NCI-H2029 (cell line): ENCODE measurements at places on chromosomes 16 and 17.

DNA sequence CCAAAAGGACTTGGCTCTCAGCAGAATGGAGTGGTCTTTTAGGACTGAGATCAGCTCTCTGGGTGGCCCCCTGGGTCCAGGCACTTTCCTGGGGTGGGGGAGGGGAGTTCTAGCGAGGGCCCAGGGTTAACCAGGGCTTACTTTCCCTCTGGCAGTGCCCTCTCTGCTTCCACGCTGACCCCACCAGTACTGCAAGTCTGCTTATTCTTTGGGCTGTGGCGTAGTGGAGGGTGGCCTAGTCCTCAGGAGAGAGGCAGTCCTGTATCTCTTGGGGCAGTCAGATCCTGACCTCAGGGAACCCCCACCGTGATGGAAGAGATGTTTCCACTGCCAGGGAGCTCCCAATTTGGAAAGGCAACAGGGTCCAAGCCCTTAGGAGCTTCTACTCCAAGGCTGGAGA lies 79.4 kb downstream of the CCDC182 start:
- no peak for DNase-seq

DNA sequence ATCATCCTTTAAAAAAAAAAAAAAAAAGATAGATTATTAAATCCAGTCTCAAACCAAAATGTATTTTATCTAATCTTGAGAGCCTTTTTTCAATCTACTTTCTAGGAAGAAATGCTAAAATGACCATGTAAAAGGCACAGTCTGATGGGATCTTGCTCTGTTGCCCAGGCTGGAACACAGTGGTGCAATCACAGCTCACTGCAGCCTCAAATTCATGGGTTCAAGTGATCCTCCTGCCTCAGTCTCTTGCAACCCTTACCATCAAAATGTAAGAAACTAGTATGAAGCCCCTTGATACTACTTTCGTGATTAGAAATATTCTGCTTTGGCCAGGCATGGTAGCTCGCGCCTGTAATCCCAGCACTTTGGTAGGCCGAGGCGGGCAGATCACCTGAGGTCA lies 70.8 kb downstream of the HELZ start:
- DNase-seq, result no peak

DNA sequence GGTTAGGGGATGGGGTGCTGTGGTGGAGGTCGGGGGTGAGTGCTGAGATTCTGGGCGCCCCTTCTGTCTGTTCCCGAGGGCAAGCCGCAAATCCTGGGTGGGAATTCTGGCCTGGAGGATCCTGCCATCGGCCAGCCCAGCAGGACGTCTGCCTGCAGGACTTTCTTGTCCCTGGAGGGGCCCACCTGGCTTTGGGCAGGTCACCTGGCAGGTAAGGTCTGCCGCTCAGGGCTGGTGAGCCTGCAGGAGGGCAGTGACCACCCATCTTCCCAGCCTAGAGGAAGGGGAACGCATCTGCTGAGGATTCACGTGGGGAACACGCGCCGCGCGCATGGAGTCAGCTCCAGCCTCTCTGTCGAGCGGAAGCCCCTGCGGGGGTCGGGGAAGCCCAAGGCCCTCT lies 5.4 kb downstream of the RNF222 start:
- no peak for DNase-seq

GRCh38 chr16:47371271-47372014 lies 89.4 kb downstream of the ITFG1 start:
- DNase-seq, result no peak

- DNase-seq, result no peak
Measured at GRCh38 chr17:76307299-76307965, 644 bp downstream of the QRICH2 start.

DNA sequence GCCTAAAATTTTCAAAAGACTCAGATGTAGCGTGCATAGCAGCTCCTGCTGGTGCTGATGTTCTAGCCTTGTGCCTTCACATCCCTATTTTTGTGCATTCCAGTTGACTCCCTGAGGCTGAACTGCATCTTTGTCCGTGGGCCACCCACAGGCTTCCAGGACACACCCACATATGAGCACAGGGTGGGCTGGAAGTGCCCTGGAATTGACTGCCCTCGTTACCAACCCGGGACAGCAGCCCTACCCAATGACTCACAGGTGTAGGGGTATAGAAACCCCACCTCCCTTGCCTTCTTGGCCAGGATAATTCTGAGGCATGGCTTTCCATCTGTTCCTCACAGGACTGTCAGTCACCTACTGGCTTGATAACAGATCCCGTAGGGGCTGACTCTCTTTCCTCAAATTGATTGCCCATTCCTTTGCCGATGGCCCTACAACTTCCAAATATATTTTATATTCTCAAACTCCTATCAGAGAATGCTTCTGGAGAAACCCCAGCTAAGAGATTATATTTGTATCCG lies 65.9 kb upstream of the CDH13 start:
- DNase-seq, result no peak

GRCh38 chr16:59192551-59193199 lies 458.6 kb upstream of the GOT2 start:
- no peak for DNase-seq

DNA sequence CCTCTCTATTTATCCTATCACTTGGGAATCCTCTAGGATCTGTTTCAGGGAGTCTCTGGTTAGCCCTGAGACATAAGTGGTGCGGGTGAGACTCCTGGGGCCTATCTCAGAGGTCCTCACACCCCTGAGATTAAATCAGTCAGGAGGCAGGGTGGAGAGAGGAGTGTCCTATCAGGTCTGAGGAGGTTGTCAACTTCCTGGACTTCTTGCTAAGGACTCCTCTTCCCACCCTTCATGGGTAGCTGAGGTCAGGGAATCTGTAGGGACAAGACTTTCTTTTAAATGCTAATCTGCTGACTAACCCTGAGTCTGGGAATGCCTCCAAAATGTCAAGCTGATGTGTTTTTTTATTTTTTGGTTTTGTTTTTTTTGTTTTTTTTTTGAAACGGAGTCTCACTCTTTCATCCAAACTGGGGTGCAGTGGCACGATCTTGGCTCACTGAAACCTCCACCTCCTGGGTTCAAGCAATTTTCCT lies 6.6 kb upstream of the ARMC5 start:
- DNase-seq, result no peak

GRCh38 chr17:36213695-36214094 lies 2.8 kb downstream of the CCL4L2 start:
- no peak for DNase-seq

GRCh38 chr17:72034000-72034399 lies 86.8 kb upstream of the SOX9 start:
- DNase-seq, result no peak

- no peak for DNase-seq
Measured at GRCh38 chr17:59437791-59438281, 106.4 kb downstream of the YPEL2 start.

- DNase-seq, result no peak
Measured at GRCh38 chr16:86076606-86077005, 177.6 kb downstream of the IRF8 start.

GRCh38 chr16:20866145-20866772 lies 33.9 kb downstream of the DCUN1D3 start:
- no peak for DNase-seq

DNA sequence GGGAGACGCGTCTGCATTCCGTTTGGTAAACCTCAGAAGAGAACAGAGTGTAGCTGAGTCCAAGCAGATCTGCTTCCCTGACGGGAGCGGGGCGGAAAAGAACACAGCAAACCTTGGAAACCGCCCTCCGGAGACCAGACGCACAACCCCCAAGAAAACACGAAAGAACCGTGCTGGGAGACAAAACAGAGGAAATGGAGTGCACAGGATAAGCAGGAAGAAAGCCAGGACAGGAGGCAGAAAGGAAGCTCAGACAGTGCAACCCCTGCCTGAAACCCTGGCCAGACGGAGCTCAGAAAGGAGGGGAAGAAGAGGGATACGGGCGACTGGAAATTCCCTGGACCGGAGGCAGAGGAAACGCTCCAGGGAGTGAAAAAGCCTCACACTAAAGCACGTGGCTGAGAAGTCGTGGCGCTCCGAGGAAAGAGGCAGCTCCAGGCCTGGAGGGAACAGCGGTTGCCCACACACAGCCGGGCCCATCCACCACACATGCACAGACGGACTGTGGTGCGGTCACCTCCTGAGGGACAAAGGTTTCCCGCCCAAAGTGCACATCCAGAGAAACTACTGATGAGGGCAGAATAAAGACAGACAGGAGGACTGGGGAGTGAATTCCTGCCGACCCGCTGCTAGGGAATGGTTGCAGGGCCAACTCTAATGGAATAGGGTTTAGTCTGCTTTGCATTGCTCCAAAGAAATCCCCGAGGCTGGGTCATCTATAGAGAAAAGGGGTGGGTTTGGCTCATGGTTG lies 10.2 kb downstream of the DPEP1 start:
- no peak for DNase-seq

GRCh38 chr16:25051406-25052150 lies 36.4 kb upstream of the ARHGAP17 start:
- no peak for DNase-seq

DNA sequence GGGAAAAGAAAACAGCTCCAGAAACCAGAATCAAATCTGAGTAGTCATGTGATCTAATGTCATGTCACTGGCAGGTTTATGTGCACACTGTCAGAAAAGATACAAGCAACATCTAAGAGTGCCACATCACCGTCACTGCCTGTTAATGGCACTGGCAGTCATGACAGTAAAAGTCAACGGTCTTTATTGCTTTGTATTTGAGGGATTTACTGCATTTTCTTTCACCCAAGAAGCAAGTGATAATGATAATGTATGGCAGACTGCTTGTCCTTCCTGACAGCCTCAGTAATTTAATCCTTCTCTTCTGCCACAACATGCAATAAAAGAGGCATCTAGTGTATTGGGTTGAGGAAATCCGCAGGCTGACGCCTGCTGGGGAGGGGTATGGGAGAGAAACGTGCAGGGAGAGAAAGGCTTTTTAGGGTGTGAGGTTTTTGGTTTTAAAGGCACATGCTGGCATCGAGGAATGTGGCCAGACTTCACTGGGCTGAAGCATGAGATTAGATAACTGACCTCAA lies 92.4 kb downstream of the RPGRIP1L start:
- DNase-seq, result no peak

GRCh38 chr17:43732958-43733357 lies 25.6 kb downstream of the SOST start:
- no peak for DNase-seq

GRCh38 chr17:75507733-75508719 lies 7.3 kb downstream of the CASKIN2 start:
- DNase-seq, result no peak

GRCh38 chr16:88419790-88420189 lies 33.3 kb upstream of the ZFPM1 start:
- no peak for DNase-seq

- DNase-seq, result no peak
Measured at GRCh38 chr17:78184351-78184750, 2.5 kb downstream of the TK1 start.
